ENCODE measurements at places on chromosomes 11 and 22.

DNA sequence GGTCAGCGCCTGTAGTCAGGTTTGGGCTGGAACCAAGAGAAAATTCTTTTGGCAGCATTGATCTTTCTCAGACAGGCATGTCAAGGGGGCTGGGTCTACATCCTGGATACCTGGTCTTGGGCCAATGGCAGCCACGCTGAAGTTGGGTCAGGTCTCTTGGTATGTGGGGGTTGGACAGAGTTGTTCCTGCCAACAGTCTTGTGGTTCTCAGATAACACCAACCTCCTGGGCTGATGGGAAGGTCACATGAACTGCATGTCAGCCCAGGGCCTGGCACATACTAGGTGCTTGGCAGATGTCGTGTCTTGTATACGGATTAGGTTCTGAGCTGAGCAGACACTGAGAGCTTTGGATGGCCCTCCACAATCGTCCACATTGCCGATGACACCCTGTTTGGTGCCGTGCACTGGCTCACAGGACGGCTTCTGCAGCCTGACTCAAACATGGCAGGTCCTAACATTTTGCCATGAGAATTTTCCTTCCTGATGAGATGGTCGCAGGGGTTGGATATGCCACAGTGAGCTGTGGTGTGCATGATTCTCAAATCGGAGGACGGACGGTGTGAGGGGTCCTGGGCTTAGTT is 42.0 kb downstream of the FBLN1 start:
- DNase-seq = no peak

GRCh38 chr11:11311169-11311568 is 41.9 kb downstream of the CSNK2A3 start:
- no peak for DNase-seq

DNA sequence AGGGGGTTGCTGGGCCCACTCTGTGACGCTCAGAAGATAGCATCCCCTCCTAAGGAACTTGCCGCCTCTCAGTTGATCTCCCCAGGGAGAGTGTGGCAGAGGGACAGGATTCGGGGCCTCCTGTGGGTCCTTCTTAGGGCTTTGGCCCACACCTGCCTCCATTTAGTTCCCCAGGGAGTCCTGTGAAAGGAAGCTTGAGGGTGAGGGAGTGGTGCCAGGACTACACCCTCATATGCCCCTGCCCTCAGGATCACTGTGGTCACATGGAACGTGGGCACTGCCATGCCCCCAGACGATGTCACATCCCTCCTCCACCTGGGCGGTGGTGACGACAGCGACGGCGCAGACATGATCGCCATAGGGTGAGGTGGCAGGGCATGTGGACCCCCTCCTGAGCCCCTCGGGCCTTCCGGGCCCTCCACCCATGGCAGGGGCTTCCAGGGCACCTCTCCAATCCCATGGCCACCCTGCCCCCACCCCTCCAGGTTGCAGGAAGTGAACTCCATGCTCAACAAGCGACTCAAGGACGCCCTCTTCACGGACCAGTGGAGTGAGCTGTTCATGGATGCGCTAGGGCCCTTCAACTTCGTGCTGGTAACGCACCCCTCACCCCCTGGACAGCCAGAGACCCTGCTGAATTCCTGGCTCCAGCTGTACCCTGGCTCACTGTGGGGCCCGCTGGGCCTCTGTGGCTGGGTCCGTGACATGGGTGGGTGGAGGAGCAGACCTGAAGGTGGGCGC is 3.5 kb downstream of the INPP5J start:
- DNase-seq = no peak

DNA sequence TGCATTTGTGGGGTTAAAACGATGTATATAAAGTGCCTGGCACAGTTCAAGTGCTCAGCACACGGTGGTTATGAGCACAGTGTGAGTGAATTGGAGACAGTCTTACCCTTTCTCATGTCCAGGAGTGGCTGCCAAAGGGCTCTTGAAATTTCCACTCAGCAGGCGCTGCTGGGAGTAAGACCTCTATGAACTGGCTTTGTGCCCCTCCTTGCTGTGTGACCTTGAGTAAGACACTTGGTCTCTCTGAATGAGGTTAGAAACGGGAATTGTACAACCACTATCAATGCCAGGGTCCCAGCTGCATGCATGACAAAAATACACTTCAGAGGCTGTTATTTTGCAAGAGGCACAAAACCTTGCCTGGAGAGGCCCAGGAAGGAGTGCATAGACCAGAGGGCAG is 86.6 kb downstream of the TSPAN18 start:
- DNase-seq = no peak

GRCh38 chr11:91382946-91383345 is 841.7 kb upstream of the FAT3 start:
- DNase-seq = no peak

GRCh38 chr11:96112192-96113128 is 188.6 kb upstream of the MTMR2 start:
- DNase-seq = peak; percentile 43

DNA sequence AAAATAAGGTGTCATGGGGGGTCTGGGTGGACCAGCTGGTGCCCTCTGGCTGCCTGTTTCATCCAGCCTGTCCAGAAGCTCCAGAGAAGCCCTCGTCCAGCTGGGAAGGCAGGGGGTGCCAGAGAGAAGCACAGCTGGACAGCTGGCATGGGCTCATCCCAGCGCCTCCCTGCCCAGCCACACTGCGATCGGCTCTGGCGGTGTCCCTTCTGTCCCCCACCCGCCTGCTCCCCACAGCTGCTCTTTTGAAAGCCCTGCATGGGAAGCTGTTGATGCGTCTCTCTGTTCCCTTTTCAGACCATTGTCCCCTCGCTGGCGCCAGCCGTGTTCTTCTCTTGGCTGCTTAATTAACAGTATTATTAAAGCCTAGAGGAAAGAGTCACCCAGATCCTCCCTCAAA is 86.5 kb downstream of the MN1 start:
- DNase-seq = no peak

GRCh38 chr11:73239111-73239521 is 21.0 kb downstream of the P2RY2 start:
- DNase-seq = no peak

GRCh38 chr11:86698639-86699038 is 26.2 kb upstream of the ME3 start:
- DNase-seq = no peak

DNA sequence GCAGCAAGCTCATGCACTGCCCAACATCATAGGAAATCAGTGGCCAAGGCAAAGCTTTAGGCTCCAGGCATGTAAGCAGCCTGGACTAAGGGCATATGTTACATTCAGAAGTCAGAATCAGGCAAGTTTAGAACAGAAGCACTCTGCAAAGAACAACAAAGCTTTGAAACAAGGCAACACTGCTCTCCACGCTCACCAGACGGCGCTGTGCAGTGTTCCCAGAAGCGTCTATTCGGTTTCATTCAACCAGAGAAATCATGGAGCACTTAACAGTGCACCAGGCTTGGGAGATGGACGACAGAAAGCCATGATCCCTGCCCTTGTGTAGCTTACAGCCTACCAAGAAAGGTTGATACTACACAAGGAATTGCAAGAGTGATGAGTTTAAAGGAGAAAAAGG is 555.8 kb downstream of the BUD13 start:
- peak; percentile 52 for DNase-seq

- DNase-seq = no peak
Observed at GRCh38 chr22:49995041-49995360, 17.6 kb downstream of the IL17REL start.

DNA sequence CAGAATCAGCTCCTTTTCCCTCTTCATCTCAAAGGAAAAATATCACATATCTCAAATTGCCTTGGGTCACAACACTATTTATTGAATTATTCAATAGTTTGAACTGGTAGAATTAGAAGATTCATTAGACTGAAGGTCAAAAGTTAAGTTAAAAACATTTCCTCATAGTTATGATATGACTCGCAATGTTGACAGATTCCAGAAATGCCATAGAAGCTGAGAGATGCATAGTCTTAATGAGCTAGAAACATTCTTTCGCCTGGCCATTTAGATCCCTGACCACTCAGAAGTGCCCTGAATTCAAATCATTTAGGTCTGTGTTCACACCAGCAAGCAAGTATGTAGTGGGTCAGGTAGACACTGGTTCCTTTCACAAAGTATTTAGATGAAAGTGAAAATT is 44.4 kb downstream of the FAT3 start:
- no peak for DNase-seq

DNA sequence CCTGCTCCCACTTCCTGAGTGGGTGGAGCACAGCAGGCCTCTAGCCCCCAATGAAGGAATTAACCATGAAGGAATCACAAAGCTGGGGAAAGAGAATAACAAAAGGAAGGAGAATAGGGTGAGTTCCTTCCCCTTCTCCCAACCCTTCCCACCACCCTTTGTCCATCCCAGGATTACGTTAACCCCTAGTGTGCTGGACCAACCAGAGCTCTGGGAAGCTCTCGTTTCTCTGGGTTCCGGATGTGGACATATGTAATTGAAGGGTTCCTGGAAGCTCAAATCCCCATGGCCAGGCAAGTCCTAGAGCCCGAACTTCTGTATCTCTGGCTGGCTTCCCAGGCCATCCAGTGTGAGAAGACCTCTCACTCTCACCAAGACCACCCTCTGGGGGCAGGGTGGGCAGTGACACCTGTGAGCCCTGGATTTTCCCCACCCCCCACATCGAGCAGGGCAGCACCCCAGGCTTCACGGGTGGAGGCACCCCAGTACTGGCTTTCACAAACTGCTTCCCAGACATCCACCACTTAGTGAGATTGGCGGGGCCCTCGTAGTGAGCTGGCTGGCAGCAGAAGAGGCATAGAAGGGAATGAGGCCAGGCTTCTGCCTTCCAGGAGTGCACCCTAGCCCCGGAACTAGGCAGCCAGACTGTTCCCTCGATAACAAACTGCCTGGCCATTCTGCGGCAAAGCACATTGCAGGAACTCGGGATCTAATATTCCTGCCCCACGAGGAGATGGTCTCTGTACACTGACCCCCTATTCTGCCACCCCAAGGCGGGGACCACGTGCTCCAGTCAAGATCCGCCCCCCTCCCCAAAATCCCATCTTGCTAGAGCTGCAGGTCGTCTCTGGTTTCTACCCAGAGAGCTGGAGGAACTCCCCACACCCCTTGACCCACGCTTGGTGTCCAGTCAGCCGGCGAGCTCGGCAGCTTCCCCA is 2.1 kb downstream of the NECTIN1 start:
- DNase-seq = no peak

DNA sequence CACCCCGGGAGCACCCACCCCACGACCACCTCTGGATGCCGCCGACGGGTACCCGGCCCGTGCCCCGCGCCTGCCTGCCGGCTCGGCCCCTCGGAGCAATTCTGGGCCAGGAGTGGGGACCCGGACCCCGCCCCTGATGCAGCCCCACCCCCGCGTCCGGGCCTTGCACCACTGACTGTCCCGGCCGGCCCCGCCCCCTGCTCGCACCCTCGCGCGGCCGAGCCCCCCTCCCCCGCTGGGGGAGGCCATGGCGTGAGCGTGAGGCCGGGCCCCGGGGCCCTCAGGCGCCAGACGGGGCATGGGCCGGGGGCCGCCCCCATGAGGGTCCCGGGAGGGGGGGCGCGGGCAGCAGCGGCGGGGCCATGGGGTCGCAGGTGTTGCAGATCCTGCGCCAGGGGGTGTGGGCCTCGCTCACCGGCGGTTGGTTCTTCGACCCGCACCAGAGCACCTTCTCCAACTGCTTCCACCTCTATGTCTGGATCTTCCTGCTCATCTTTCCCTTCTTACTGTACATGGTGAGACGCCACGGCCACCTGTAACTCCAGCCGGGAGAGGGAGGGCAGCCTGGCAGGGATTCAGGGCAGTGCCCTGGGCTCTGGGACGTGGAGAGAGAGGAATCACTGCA is 486 bp downstream of the PCNX3 start:
- peak; percentile 72 for DNase-seq

GRCh38 chr11:70226967-70227366 is 23.9 kb downstream of the FADD start:
- no peak for DNase-seq

- no peak for DNase-seq
Observed at GRCh38 chr11:13223112-13223511, 54.5 kb upstream of the BMAL1 start.

DNA sequence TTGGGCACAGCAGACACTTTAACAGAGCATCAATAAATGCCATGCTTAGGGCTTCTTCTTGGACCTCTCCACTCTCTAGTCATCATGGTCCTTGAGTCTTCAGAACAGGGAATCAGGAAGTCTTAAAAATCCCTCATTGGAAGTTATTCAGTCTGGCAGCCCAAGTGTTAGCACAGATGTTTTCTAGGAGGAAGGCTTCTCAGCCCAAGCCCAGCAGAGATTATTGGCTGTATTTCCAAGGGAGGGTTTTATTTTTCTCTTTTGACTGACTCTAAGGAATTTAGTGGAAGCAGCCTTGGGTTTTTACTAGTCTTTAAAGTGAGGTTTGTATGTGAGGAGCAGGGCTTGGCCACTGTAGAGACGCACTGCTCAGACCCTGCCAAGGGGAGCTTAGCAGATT is 41.9 kb downstream of the CEP164 start:
- no peak for DNase-seq

- DNase-seq = no peak
Observed at GRCh38 chr22:28904211-28904896, 21.0 kb downstream of the ZNRF3 start.

DNA sequence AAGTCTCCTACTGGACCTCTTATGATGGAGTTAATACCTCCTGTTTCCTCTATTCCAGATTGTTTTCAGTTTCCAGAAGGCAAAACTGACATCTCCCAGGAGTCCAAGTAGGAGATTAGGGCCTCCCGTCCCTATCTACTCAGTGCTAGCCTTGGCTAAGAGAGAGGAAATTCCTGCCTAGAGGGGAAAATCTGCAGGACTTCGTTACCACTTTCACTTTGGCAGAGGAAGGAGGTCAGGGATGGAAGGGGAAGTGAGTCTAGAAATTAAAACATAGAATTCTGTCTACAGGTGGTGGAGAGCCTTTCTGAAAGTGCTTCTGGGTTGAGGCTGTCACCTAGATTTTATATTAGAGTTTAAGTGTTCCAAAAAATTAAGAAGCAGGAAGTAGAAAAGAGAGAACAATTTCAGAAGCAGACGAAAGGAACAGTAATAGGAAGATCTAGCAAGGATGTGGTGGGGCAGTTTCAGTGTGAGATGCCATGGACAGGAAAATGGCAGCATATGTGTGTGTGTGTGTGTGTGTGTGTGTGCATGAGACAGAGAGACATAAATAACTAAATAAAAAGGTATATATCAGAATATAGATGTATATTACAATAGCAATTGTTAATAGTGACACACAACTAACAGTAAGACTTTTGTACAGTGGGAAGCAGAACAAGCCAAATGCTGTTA is 2.4 kb upstream of the TRIM68 start:
- no peak for DNase-seq

DNA sequence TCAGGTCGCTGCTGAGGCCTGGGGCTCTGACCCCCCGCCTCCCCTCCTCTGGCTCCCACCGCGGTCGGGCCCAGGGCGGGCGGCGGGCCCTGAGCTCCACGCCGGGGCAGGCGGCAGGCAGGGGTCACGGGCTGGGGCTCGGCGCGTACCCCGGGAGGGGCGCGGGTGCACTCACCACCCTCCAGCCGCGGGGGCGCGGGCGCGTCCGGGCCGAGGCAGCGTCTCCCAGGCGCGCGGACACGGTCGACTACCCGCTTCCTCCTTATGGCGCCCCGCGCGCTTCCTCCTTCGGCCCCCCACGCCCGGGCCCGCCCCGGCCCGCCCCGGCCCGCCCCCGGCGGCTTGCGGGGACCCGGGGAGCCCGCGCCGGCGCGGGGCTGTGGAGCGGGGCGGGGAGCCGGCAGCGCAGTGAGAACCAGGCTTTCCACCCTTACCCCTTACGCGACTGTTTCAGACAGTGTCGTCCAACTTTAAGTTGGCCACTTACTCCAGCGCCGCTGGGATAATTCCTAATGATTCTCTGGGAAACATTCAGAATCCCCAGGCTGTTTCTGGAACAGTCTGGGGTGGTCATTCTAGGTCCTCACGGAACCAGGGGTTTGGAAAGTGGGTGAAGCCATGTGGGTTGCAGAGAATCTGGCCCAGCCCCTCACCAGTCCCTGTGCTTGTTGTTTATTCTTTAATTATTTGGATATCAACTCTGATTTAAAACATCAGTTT is at the start of gene BID:
TSS of gene BID (minus strand) at position 264 of the 720 bp plus-strand sequence. CDS start 24,353 bp downstream, outside the sequence.
- no peak for DNase-seq

GRCh38 chr11:126930091-126930841 is 70.3 kb downstream of the KIRREL3 start:
- DNase-seq = no peak

Measured in stimulated activated CD8-positive, alpha-beta memory T cell treated with anti-CD3 and anti-CD28 coated beads, Interleukin-4, amount 100 ng/mL, for 48 hours (primary cell).